Activated naive CD4-positive, alpha-beta T cell treated with anti-CD3 and anti-CD28 coated beads, Interleukin-2, amount 10 ng/mL, durations not matched to agents 7 days and 5 days (primary cell): ENCODE measurements at places on chromosomes 3 and 15.
A peak's percentile ranks its signal among the peaks of the same experiment; 100 is the strongest.

- DNase-seq = peak; percentile 90
Measured at GRCh38 chr3:49358217-49358883, at the start of gene GPX1. TSS of gene GPX1 (minus strand) at chr3:49358353. CDS start at chr3:49358278, 75 bp downstream.

DNA sequence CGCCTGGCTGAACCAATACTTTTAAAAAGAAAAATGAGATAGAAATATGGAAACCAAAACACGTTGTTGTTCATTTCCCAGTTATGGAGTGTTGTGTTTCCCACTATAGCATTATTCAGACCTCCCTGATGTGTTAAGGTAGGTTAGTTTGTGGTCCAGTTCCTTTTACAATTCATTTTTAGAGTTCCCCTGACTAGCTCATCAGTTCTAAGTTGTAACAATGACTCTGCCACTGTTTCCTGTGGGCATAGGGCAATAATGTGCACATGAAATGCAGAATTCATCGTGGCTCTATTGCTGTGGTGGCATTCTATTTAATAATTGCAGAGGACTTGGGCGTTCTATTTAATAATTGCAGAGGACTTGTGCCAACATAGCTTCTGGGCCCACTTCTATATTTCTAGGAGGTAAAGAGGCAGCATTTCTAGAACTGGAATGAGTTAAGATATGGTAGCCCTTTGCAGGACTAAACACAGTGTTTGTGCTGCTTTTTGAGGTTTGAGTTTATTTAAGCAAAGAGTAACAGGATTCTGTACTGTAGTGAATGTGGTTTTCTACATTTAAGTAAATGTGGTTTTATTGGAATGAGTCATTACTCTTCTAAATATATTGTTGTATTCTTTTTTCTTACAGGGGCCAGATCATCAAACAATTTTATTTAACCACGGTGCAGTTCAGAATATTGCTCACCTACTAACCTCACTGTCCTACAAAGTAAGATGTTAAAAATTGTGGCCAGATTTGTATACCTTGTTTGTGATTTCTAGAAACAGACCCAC, 47.5 kb downstream of the ARMC8 start:
- no peak for DNase-seq

GRCh38 chr3:120894316-120895057, 13.5 kb upstream of the STXBP5L start:
- no peak for DNase-seq

GRCh38 chr3:120636795-120637401, 40.8 kb downstream of the NDUFB4 start:
- DNase-seq = no peak

DNA sequence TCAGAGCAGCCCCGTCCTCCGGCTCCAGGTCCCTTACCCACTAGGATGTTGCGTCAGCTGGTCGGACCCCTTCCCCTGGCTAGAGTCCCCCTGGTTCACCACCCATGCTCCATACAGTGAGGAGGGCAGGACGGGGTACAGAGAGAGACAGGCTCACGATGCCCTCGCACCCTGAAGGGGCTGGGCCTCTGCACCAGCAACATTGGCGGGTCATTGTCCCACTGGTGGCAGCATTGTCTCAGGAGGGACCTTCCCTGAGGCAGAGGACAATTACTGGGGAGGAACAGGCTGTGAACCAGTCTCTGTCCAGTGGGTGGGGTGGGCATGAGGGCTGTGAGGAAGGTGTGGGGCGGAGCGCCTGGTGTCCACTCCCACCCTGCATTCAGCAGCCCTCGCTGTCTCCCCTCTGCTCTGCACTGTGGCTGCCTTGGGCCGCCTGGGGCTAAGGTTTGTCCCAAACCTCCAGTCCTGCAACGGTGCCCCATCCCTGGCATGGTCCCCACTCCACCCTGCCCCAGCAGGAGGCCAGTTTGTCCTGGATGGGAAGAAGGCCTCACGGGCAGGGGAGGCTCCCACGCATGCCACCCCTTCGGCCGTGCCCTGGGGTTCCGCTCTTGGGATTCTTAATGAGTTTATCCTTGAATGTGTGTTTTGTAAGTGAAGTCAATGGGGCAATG, 48.0 kb upstream of the KLF13 start:
- DNase-seq = no peak

DNA sequence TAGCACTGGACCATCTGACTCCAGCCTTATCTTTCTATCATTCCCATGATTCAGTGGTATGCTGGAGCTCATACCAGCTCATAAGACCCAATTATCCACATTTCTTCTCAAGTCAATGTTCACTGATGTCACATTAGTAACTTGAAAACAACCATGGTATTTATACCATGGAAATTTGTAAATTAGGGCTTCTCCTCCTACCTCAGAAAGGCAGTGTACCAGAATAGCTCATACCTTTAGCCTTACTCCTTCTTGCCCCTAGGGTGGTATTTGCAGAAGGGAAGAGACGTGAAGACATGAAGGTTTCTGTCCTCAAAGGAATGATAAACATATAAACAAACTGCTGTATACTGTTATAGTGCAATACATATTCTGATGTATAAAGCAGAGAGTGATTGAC, 114.2 kb downstream of the NEK11 start:
- DNase-seq = no peak

- DNase-seq = no peak
Measured at GRCh38 chr3:100932491-100932890, 60.7 kb downstream of the ABI3BP start.

GRCh38 chr3:46576386-46576785, 10.3 kb upstream of the LRRC2 start:
- DNase-seq = no peak

DNA sequence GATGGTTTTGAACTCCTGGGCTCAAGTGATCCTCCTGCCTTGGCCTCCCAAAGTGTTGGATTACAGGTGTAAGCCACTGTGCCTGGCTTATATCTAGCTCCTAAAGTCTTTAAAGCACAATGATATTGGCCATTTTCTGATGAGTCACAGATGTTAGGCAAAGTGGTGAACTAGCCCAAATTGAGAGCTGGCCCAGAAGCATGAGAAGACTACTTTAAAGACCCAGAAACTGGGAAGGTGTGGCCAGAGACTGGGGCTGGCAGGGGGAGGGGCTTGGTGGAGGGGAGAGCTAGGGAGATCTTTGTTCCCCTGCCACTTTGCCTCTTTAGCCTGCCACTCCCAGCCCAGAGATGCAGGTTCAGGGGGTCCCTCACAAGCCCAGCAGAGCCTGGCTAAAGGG, 21.6 kb downstream of the CHRNA3 start:
- no peak for DNase-seq

- DNase-seq = no peak
Measured at GRCh38 chr3:192063570-192063969, 602.6 kb downstream of the PYDC2 start.

DNA sequence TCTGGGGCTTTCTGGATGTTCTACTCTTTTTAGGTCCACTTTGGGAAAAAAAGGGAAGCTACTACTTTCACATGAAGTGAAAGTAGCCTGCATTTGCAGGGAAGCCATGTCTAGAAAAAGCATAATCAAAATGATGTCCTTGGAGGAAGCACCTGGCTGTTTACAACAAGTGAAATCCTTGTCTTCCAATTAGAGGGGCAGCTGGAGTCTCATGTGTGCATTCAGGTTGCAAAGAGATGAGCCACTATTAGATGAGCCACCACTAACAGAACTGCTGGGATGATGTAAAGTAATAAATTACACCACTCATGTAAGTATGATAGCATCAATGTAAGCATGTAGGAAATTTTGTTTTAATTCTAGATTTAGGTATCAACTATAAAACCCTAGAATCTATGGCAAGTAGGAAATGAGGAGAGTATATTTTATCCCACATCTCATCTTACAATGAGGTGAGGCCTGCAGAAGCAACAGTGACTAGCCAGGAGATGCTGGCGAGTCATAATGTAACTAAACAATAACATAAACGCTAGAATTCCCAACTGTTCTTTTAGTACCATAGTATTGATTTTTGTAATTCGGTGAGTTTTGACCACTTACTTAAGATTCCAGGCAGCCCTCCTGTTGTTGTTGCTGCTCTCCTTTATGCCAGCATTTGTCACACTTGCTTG, 75.9 kb downstream of the TMEM108 start:
- DNase-seq = no peak

GRCh38 chr3:141011997-141012262, 39.2 kb upstream of the SPSB4 start:
- no peak for DNase-seq

DNA sequence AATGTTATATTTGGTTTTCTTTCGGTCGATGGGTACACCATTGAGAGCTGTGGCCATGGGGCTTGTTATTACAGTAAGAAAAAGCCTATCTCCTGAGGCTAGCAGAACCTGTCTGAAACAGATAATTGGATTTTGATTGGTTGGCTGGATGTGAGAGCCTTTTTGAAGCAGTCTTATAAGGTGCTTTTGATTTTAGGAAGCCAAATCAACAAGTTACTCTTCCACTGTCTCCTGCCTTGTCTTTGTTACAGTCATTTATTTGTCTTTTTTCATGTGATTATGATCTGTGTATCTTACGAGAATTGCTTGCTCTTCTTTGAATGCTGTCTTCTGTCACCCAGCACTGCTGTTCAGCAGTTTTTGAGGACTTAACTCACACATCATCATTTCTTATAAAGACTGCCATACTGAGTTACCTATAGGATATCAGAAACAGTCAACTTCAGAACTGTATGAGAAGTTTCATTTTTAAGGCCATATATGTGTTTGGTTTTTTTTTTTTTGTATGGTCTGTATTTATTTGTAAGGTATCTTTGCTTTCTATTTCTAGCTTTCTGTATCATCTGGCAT, 51.1 kb downstream of the MEF2A start:
- DNase-seq = no peak

- DNase-seq = no peak
Measured at GRCh38 chr15:41566121-41566885, 7.3 kb downstream of the TYRO3 start.

DNA sequence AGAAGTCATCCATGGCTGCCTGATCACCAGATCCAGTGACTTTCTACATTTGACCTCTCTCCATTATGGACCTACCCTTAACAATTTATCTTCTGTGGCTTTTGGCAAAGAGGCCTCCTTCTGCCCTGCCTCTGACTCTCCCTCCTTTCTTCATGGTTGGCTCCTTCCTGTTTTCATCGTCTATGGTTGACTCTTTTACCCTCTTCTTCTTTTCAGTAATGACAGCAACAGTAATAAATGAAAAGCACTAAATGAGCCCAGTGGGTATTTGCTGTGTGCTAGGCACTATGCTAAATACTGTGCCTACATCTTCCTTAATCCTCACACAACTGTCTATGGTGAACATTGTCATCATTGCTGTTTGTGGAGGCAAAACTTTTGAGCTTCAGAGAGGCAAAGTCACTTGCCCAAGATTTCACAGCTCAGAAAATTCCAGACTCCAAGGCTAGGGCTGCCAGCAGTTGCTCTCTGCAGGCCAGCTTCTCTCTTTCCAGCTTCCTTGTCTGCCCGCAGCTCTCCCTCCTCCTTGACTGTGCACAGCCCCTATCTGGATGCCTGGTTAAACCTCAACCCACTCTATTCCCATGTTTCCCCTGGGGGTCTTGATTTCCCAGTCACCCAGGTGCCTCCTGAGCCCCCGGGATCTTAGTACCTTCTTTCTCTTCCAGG, 24.6 kb downstream of the ITPR1 start:
- DNase-seq = no peak

DNA sequence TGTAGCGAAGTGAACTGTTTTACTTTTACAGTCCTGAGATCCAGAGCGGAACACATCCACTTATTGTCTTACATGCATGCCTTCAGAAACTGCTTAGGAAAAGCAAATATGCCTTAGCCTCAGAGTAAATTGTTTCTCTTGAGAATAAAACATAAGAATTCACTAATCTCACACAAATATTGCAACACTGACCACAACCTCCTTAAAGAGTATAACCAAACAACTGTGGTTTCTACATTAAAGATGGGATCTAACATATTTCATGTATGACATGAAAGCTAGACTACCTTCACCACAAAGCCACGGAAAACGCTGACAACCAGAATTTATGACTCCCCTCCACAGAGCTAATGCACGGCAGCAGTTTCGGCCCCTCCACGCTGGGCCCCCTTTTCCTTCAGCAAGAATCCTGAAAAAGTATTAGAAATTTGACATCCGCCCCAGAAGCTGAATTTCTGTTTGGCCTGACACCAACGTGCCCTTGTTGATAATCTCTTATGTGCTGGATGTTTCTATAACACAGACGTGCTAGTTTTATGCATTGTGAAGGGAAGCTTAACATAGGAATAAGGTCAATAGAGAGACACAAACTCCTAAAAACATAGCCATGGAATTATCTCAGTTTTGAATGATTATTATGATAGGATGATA, 84.6 kb downstream of the GREM1 start:
- DNase-seq = no peak

- no peak for DNase-seq
Measured at GRCh38 chr15:95825671-95826411, 504.7 kb upstream of the NR2F2 start.

DNA sequence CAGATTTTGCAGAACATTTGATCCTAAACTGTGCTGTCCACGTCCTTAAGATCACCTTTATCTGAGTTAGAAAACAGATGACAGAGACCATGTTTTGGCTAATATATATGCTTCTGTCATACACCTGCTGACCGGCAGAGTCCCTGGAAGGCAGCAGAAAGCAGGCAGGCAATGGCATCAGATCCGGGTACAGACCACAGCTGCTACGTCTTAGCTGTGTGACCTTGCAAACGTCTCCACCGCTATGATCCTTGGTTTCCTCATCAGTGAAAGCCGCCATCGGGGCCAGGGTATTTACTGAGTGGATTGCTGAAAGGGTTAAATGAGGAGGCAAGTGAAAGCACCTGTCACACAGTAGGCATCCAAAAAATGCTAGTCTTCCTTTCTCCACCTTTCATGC, 72.1 kb downstream of the ABTB1 start:
- DNase-seq = no peak

- DNase-seq = no peak
Measured at GRCh38 chr3:83033133-83033532, 1271.7 kb upstream of the GBE1 start.

GRCh38 chr15:74307827-74308811, 59.3 kb downstream of the CYP11A1 start:
- DNase-seq = peak; percentile 57

DNA sequence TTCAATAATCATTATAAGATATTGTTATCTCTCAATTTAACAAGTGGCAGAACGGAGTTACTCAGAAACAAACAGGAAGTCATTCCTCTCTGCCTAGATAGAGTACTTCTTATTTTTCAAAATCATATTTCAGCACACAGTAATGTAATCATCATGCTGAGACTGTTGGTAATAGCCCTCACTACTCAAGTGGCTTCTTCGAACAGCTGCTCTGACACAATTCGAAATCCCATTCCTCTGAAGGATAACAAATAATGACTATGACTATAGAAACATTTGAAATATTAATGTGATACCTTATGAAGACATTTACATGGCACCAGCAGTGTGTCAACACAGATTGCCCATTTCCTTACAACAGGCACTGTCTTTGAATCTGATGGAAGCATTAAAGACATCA, 1249.8 kb downstream of the NSUN3 start:
- DNase-seq = no peak

- DNase-seq = peak; percentile 82
Measured at GRCh38 chr15:78739996-78740903, 71.0 kb downstream of the ADAMTS7 start.
